Nephron progenitor cell (in vitro differentiated cells): ENCODE measurements at places on chromosomes 16 and 17.

- DNase-seq: peak; percentile 83
Measured at GRCh38 chr17:50482516-50482915, 3.9 kb downstream of the RSAD1 start.

GRCh38 chr17:41901646-41902045, 17.1 kb downstream of the ACLY start:
- DNase-seq: no peak

DNA sequence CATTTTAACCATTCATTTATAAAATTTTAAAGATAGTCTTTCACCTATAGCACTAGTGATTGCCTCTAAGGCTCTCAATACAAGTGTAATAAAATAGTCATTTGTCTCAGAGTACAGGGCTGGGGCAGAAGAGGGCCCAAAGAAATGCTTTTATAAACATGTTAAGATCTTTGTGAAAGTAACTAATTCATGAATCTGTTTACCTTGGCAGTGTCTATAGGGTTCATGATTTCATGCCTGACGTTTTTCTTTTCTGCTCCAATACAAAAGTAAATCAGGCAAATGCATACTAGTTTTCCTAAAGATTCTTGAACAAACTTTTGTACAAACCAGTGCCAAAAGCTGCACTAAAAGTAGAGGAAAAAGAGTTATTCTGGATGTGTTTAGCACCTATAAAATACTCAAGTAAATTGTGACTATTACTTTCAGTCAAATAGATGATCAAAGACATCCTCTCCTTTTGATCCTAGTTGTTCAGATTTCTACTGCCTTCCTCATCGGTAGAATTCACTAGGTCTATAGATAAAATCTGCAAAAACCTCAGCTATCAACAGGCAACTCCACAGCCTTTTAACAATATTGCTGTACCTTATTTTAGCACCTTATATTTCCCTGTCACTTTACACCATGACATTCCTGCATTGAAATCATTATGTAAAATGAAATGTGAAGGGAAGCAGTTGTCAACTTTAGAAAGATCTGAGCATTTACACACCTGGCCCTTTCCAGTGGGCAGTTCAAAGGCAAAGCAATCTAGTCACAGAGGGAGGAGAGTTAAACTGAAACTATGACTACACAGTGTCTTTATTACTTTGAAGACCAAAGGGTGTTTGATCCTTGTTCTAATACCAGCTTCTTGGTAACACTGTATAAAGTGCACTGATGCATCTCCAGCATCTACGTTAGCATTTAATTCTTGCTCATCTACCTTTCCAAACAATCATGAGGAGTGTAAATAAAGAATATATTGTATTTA, 100.0 kb upstream of the MED13 start:
- DNase-seq: no peak

GRCh38 chr16:31508706-31509195, 560 bp upstream of the RUSF1 start:
- no peak for DNase-seq

DNA sequence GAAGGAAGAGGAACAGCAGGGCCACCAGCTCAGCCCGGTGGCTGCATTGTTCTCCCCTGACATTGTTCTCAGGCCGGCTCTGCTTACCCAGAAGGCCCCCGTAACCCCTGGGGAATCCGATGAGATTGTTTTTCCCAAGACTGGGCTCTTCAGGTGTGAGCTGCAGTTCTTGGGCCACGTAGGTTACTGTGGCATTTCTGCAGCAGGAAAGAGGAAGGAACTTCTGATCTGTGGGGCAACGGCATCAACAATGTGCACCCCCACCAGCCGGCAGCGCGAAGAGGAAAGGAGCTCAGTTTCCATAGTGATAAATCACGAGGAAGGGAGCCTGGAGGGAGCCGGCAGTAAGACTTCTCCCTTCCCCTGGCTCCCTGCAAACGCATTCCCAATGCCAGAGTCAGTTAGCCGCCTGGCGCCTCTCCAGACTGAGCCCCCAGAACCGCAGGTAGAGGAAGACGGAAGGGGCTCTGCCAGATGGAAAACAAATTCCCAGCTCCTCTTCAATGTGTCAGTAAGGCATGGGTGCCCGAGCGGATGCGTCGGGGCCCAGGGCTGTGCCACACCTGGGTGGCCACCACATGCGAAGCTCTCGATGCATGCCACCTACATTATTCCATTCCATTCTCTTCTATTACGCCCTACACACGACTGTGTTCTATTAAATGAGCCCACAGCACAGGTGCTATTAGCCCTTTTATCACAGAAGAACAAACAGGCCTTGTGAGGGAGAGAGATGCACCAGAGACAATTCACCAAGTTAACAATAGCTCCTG, 21.5 kb upstream of the PECAM1 start:
- peak; percentile 53 for DNase-seq

- DNase-seq: no peak
Measured at GRCh38 chr16:15829460-15829859, 27.4 kb downstream of the MYH11 start.

DNA sequence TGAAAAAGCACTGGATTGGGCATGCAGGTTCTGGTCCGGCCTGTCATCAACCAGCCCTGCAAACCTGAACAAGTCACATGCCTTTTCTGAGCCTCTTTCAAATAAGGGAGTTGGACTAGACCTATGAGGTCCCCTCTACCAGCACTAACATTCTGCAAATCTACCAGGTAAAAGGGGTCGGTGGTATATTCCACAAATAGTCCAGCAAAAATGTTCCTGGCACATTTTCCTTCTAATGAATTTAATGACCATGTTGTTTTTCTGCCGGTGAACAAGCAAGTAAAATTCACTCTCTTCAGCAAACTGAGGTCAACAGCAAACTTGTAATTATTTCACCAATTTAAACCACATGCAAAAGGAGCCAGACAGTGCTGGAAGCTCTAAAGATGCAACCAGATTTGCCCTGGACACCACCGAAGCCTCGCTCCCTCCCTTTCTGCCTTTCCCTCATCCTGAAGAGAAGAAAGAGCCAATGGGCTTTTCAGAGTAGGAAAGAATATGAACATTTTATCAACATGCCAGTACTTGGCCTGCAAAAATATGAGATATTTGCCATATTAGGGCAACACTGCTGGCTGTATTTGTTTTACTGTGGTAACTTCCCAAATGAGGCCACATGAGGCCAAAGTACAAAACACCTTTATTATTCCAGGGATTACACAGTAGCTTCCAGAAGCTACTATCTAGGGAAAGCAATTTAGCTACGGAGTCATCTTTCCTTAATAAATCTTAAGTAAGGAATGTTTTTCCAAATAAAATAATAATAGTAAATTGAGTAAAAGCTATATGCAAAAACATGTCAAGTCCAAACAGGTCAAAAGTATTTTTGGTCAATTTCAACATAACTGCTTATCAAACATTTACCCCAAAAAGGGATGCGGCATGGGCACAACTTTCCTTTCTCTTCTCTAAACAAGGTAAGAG, 45.0 kb downstream of the USP31 start:
- no peak for DNase-seq

- DNase-seq: no peak
Measured at GRCh38 chr16:84553873-84554399, 49.5 kb upstream of the MEAK7 start.

DNA sequence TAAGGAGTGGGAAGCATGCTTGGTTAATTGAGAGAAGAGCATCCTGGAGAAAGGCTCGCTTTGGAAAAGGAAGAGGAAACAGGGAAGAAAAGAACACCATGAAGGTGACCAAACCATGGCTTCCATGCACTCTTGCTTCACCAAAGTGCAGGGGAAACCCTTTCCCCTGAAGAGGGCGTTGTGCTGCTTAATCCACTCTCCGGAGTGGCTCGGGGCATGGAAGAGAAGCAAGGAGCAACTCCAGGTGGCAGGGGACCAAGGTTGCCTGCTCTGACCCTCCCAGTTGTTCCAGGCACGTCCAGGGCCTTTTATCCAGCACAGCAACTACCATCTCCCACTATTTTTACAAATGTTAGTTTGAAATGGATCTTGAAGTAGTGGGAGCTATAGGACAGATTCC, 108.1 kb downstream of the STX8 start:
- no peak for DNase-seq

DNA sequence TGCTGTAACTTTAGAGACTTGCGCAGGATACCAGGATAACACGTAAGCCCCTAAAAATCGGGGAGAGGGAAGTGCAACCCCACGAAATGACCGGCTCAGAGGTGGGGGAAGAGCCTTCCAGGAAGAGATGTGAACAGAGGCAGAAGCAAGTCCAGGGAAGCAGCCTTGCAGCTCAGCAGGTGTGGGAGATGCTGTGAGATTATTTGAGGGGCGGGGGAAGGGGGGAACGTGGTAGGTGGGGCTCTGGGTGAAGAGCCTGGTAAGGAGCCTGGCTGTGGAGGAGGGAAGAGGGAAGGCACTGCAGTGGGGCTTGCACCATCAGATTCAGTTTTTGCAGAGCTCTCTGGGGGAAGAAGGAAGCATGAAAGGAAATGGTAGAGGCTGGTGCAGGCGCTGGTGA, 95.4 kb upstream of the CACNG5 start:
- no peak for DNase-seq

DNA sequence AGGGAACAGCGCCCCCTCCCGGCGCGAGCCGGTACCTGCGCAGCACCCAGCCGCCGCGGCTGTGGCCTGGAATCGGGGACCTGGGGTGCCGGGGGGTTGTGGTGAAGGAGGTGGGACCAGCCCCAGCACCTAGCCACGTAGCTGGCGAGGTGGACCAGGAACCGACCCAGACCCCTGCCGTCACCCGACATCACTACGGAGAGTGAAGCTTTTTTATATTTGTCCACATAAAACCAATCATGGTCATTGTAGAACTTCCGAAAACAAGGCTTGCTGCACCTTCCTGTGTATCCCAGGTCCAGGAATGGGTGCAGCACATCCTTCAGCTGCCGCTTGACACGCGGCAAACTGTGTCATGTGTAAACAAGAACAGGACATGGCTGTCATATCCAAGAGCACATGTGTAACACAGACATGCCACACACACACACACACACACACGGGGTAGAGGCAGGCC, 1.3 kb downstream of the HBQ1 start:
- DNase-seq: no peak

- DNase-seq: no peak
Measured at GRCh38 chr17:50582741-50583140, 22.2 kb downstream of the CACNA1G start.
